ENCODE measurements at places on chromosomes 7 and 10. TPM values are rescaled to one million over a fixed set of nuclear protein-coding genes. Genes with fewer than 3 reads are reported as not detected.

C10orf67 gene
- 1.1 TPM for total RNA-seq

PSMA2 gene
- total RNA-seq = 252 TPM

LBX1 gene
- not detected for total RNA-seq

FFAR4 gene
- not detected for total RNA-seq

CABCOCO1 gene
- not detected for total RNA-seq

HYAL4 gene
- total RNA-seq = not detected

EGR2 gene
- total RNA-seq = 99.5 TPM

CLRN3 gene
- total RNA-seq = not detected

ABHD11 gene
- 20.6 TPM for total RNA-seq

DNA sequence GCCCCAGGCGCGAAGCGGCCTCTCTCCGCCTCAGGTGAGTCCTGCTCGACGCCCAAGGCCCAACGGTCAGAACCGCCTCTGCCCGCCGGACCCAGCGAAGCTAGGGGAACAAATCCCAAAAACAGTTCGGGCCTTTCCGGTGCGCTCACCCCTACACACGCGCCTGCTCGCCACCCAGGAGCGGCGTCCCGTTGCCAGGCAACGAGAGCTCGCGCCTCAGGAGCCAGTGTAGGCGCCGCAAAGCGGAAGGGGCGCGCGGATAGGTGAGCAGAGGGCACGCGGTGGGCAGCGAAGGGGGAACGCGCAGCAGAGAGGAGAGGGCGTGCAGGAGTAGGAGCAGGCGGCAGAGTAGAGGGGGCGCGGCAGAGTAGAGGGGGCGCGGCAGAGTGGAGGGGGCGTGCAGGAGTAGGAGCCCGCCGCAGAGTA lies at the start of the genes DYDC1 and DYDC2:
Gene DYDC1, minus strand, starts transcription at position 193 of the 426 bp plus-strand sequence. CDS start 4,154 bp downstream, outside the sequence.
Gene DYDC2, plus strand, starts transcription at position 219 of the 426 bp plus-strand sequence. CDS start 5,663 bp downstream, outside the sequence.
- peak; percentile 35 for DNase-seq

DNA sequence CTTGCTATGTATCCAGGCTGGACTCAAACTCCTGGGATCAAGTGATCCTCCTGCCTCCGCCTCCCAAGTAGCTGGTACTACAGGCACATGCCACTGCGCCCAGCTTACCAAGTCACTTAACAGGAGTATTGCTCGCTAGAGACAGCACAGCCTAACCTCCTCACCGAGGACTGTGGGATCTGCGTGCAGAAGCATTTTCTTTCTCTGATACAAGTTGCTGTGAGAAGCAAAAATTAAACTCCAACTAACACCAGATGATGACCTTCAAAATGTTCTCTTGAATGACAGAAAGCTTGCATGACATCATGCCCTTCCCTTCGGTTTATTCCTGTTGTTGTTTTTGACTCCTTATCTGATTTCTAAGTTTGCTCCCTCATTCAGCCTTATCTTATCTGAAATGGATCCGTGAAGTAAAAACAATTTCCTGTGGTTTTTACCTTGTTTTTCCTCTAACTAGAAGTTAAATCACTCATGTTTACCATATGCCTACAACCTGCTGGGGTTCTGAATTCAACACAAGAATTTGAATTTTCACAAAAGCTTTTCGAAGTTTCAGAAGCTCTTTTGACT lies 94.4 kb upstream of the KIF5B start:
- no peak for DNase-seq

DNA sequence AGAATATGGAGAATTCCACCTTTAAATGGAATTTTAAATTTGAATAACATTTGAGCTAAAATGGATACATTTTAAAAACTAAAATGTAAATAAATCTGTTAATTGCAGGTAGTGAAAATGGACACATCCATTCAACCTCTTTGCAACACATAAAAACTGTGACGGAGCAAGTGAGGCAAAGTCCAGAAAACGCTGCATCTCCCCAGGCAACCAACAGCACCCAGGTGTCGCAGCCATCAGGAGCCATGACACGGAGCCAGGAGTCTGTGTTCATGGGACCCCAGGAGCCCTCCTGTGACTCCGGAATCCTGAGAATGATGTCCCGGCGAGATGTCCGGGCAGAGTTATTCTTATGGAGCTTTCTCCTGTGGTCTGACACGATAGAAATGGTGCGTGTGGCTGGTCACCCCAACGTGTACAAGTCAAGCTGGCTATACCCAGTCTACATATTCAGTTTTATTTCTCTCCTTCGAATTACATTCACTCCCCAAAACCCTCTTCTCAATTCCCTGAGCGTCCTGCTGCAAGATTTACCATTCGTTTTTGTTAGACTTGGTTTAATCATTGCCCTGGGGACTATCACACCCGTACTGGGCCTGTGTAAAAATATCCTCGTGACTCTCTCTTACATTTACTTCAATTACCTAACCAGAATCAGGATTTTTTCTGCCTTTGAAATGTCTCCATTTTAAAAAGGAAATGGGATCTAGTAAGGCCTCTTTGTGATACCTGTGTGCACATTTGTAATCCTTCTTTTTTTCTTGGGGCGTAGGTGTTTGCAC lies 13.1 kb upstream of the MRC1 start:
- DNase-seq = no peak

DNA sequence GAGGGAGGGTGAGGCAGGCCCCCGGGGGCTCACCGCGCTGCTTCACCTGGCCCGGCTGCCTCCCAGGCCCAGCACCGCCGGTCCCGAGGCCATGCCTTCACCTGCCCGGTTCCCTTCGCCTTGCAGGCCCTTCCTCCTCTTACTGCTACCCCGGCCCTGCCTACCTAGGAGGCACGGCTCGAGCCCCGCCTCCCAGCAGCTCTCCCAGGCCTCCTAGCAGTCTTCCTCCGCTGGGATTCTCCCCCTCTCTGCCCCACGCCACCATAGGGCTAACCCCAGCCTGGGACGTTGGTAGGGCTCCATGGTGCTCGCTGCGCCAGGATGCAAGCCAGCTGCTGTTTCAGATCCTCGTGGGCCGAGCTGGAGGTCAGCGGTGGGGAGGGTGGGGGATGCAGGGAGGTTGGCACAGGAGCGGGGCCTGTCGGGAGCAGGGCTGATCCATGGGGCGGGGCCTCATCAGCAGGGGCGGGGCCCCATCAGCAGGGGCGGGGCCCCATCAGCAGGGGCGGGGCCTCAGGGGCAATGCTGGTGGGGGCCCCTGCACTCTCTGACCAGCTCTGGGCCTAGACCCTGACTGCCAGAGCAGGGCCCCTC lies 63.3 kb downstream of the RASGEF1A start:
- DNase-seq = peak; percentile 3

DNA sequence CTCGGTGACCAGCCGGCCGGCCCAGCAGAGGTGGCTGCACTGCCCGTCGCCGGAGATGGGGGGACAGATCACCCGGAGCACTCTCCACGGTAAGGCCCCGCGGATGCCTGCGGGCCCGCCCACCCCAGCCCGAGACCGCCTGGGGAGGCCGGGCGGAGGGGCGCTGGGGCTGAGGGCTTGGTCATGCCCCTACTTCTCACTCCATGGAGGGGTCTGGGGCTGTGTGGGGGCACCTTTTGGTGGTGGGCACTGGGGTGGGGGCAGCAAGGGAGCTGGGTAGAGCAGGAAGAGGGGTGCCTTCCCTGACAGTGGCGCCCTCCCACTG lies 61.8 kb downstream of the NEURL1 start:
- no peak for DNase-seq

- DNase-seq = no peak
Measured at GRCh38 chr7:100682228-100682741, 8.7 kb downstream of the GNB2 start.

DNA sequence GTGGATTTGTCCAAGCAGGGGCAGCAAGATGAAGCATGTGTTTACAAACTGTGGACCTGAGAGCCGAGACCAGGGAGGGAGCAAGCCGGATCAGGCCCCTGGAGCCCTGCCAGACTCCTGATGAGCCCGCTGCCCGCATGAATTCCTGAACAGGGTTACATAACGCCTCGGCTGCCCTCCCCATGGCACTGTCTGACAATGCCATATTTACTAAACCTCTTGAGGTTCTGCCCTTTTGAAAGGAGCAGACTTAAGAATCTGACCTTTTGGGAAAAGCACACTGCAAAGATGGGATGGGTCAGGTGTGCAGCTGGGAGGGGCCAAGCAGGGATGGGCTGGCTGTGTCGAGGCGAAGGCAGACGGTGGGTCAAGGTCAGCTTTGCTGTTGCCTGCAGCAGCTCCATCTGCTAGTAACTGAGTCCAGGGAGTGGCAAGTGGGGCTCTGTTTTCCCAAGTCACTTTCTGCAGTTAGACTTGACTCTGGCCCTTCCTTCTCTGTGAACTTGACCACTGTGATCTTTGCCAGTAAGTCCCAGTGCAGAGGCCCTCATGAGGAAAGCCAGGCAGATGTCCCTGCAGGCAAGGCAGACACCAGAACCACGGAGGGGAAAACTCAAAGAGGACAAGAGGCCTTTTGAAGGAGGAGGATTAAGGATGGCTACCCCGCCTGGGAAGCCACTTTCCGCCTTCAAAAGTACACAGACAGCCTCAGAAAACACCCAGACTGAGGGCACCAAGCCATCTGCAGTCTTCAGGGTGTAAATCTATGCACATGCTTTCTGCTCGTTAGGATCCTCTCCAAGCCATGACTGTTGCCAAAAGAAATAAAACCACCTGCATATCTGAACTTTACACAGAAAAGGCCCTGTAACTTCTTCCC lies 175.8 kb downstream of the TNS3 start:
- DNase-seq = no peak

- no peak for DNase-seq
Measured at GRCh38 chr10:43922335-43923280, 273.9 kb upstream of the ZNF32 start.

GRCh38 chr7:74216361-74216761 lies 6.6 kb downstream of the LAT2 start:
- no peak for DNase-seq

- DNase-seq = no peak
Measured at GRCh38 chr7:3204526-3204925, 96.5 kb upstream of the SDK1 start.

GRCh38 chr10:131792011-131792651 lies 108.7 kb upstream of the PPP2R2D start:
- no peak for DNase-seq

- no peak for DNase-seq
Measured at GRCh38 chr10:70917635-70918034, 29.3 kb upstream of the PCBD1 start.

DNA sequence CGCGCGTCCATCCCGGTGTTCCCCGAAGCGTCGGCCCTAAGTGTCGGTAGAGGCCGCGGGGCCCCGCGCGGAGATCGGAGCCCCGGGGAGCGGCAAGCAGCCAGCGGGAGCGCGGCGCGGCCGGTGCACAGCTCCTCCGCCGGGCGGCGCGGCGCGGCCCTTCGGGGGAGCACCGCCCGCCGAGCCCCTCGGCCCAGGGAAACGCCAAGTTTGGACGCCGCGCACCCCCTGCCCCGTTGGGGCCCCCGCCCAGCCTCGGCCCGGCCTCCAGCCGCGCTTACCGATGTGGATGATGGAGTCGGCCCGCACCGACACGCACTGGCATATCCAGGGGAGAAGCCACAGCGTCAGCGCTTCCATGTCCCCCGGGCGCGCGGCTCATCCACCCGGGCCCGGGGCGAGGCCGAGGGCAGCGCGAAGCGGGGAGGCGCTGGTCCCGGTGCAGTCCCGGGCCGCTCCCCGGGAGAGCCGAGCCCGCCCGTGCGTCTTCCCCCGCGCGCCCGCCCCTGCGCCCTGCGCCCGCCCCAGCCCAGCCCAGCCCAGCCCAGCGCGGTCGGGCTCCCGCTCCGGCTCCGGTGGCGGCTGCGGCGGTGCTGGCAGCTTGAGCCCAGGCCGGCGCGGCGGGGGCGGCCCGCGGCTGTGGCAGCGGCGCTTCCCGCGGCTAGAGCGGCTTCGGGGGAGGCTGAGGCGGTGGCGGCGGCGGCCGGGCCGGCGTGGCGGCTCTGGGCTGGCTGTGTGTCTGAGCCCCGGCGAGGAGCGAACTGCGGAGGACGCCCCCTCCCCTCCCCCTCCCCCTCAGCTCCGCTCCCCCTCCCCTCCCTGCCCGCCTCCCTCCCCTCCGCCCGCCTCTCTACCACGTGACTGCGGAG lies at the start of gene GRID1:
Gene GRID1, minus strand, starts transcription at position 763 of the 869 bp plus-strand sequence.
- DNase-seq = no peak

GRCh38 chr10:24153537-24153936 lies 55.4 kb upstream of the KIAA1217 start:
- DNase-seq = no peak

- no peak for DNase-seq
Measured at GRCh38 chr7:36606153-36606975, 117.9 kb downstream of the AOAH start.

DNA sequence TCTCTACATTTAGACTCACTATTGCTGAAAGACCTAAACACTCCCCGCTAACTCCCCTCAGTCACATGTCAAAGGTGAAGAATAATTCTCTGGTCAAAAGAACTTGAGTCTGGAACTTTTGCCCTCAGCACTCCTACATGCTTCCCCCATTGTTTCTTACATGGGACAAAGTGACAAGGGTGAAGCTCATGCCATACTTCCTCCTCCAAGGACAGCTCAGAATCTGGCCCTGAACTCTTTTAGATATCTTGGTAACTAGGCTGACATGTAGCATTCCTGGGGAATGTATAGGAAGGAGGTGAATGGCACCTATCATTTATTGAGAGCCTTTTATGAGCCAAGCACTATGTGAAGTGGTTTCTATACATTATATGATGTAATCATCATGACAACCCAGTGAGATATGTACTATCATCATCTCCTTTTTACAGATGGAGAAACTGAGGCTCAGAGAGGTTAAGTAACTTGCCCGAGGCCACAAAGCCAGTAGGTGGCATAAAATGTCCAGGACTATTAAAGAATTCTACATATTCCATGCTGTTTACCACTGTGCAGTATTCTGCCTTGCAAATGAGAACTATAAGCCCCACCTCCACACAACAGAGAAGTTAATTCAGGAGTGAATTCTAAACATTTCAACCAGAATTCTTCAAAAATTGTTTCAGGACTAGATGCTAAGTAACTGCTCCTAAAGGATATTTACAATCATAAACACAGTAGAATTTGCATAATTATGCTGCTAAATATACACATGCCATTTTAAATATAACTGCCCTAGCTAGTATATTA lies 246.6 kb downstream of the ARHGAP21 start:
- DNase-seq = no peak

DNA sequence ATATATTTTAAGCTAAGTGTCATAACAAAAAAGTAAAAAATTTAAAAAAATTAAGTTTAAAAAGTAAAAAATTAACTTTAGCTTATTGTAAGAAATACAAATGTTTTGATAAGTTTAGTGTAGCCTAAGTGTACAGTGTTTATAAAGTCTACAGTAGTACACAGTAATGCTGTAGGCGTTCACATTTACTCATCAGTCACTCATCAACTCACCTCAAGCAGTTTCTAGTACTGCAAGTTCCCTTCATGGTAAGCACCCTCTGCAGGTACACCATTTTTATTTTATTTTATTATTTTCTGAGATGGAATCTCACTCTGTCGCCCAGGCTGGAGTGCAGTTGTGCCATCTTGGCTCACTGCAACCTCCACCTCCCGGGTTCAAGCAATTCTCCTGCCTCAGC lies 316.0 kb downstream of the FGFR2 start:
- no peak for DNase-seq

GRCh38 chr10:68106656-68107055 lies 2.6 kb upstream of the MYPN start:
- no peak for DNase-seq

GRCh38 chr7:142689439-142690120 lies 59.7 kb upstream of the PRSS1 start:
- no peak for DNase-seq

- DNase-seq = peak; percentile 15
Measured at GRCh38 chr7:77415476-77415822, 700 bp downstream of the GSAP start.
